ENCODE measurements at places on chromosomes 3 and 15. TPM values are rescaled to one million over a fixed set of nuclear protein-coding genes. Genes with fewer than 3 reads are reported as not detected.

Gene APBA2
- total RNA-seq = 12.1 TPM

Gene CASR
- not detected for total RNA-seq

Gene GOLGA8K
- not detected for total RNA-seq

Gene ATP13A5
- total RNA-seq = not detected

Gene ARNT2
- total RNA-seq = 7.6 TPM

Gene NOX5
- total RNA-seq = under 0.01 TPM

Gene DNAH12
- total RNA-seq = 0.28 TPM

Gene HDGFL3
- total RNA-seq = 40.6 TPM

Gene MYRIP
- under 0.01 TPM for total RNA-seq

Gene GCNT3
- under 0.01 TPM for total RNA-seq

Gene ACKR2
- not detected for total RNA-seq

Gene ALDH1A2
- total RNA-seq = 4.5 TPM

Gene CLDN18
- not detected for total RNA-seq

Gene CFAP91
- total RNA-seq = 0.85 TPM

Gene KAT2B
- 5.6 TPM for total RNA-seq

Gene RBM5
- total RNA-seq = 93.3 TPM

Gene LRRC49
- 12.4 TPM for total RNA-seq

Gene KIF23
- 60.4 TPM for total RNA-seq

Data from regular cardiac myocyte (primary cell).